ENCODE measurements at places on chromosomes 4 and X. TPM values are rescaled to one million over a fixed set of nuclear protein-coding genes. Genes with fewer than 3 reads are reported as not detected.

- H3K27ac ChIP-seq = no peak overlapping the region
- H3K27me3 ChIP-seq = no peaks in the 10 kb centered on the region
- no peaks in the 10 kb centered on the region for H3K36me3 ChIP-seq
- no peaks in the 10 kb centered on the region for H3K4me1 ChIP-seq
- no peak for DNase-seq
- H3K4me3 ChIP-seq = no peak overlapping the region
Measured at GRCh38 chr4:165369522-165369921, 9.3 kb upstream of the CPE start.

The ZBED1 gene
- polyA plus RNA-seq = 16.5 TPM

DNA sequence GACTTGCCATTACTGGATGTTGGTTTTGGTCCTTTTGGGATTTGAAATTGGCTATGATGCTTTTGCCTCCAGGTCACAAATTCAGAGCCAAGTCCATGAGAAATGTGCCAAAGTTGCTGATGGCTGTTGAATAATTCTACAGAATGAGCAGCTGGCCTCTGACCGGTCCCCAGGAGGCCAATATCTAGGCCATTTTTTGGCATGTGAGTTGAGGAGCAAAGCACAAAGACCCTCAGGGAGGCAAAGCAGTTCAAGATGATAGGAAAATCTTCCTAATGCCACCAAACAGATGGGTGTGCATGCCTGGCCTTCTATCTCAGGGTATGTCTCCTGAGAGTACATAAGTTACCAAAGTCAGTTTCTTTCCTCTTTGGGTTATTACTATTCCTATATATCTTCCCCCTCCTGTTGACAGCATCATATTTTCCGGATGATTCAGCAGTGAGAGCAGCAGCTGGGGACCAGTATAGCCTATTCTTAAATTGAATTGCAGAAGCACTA is 44.4 kb downstream of the SEL1L3 start:
- no peak for DNase-seq
- H3K4me1 ChIP-seq = no peaks in the 10 kb centered on the region
- H3K4me3 ChIP-seq = no peak overlapping the region

DNA sequence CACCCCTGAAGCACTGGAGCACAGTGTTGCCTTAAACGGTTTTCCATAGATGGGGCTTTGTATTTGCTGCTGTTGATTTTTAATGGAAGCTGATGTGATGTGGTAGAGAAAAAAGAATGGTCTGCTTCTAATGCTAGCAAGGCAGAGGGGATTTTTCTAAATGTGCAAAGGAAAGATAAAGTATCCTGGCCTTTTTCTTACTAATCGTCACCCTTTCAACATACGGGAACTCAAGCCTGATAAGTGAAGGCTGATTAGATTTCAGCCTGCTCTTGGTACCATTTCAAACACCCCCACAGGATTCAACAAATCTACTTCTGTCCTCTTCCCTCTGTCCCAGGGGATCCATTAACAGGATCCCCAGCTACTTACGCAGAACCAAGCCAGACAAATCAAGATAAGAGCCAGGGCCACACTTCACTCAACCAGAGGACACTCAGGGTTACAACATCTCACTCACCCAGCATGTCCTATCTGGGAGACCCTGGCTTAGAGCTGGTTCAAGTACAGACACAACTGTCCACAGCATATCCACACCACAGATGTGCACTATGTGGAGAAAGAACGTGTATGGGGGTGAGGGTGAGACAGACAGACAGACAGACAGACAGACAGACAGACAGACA is 180.0 kb downstream of the SH3KBP1 start:
- DNase-seq = no peak
- no peaks in the 10 kb centered on the region for H3K27me3 ChIP-seq
- H3K36me3 ChIP-seq = no peaks in the 10 kb centered on the region

DNA sequence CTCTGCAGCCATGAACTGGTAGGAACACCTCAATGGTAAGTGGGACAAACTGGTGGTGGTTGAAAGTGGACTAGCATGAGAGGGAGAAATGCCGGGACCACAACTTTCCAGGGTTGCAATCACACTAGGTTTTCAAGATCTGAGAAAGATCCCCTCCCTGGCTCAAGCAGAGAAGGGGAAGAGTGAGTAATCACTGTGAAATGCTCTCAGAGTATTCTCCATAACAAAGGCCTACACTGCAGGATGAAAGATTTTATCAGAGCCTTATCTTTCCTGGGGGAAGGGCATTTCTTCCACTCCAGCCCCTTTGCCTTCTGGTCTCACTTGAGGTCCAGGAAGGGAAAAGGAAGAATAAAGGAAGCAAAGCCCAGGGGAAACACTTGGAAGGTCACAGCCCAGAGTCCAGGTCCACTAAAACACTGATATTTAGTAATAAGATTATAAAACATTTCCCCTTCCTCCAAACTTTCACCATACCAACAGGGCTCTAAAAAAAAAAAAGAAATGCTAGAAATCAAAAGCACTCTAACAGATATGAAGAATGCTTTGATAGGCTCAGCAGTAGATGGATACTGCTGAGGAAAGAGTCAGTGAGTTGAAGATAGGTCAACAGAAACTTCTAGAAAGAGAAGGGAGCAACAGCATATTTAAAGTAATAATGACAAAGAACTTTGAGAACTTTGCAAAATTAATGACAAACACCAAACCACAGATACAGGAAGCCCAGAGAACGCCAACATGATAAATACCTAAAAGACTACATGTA is 95.9 kb downstream of the WDFY3 start:
- no peak overlapping the region for H3K4me3 ChIP-seq
- peak; percentile 15 for DNase-seq
- H3K36me3 ChIP-seq = no peaks in the 10 kb centered on the region

DNA sequence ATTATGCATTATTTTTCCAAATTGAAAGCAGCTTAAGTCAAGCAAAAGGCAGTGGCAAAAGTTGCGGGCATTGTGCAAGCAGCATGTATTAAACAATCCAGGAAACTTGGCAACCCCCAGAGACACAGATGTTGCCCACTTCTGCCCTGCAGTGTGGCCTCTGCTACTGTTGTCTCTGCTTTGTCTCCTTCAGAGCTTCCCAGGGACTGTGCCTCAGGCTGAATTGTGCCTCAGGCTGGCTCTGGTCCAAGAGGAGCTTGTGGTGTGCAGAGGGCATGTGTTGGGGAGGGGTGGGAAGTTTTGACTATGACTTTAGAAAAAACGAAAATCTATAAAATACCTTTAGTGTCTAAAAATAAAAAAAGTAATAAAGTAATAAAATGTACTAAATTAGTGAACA is 201.4 kb downstream of the CCSER1 start:
- H3K4me1 ChIP-seq = no peaks in the 10 kb centered on the region
- no peak overlapping the region for H3K4me3 ChIP-seq
- H3K27me3 ChIP-seq = no peaks in the 10 kb centered on the region
- H3K36me3 ChIP-seq = no peaks in the 10 kb centered on the region

GRCh38 chrX:67353651-67354370 is 190.0 kb upstream of the AR start:
- DNase-seq = no peak
- no peak overlapping the region for H3K27ac ChIP-seq
- no peaks in the 10 kb centered on the region for H3K27me3 ChIP-seq
- H3K4me1 ChIP-seq = no peaks in the 10 kb centered on the region
- H3K36me3 ChIP-seq = no peaks in the 10 kb centered on the region
- H3K4me3 ChIP-seq = no peak overlapping the region

The DMP1 gene
- not detected for polyA plus RNA-seq

- no peak for DNase-seq
- no peaks in the 10 kb centered on the region for H3K36me3 ChIP-seq
Measured at GRCh38 chrX:70092247-70092646, 30.0 kb downstream of the OTUD6A start.

GRCh38 chrX:150035531-150035930 is 97.2 kb upstream of the EOLA2 start:
- no peak overlapping the region for H3K4me3 ChIP-seq
- no peaks in the 10 kb centered on the region for H3K4me1 ChIP-seq
- no peak for DNase-seq
- no peaks in the 10 kb centered on the region for H3K27me3 ChIP-seq
- H3K27ac ChIP-seq = no peak overlapping the region

The SRP72 gene
- 124 TPM for polyA plus RNA-seq

DNA sequence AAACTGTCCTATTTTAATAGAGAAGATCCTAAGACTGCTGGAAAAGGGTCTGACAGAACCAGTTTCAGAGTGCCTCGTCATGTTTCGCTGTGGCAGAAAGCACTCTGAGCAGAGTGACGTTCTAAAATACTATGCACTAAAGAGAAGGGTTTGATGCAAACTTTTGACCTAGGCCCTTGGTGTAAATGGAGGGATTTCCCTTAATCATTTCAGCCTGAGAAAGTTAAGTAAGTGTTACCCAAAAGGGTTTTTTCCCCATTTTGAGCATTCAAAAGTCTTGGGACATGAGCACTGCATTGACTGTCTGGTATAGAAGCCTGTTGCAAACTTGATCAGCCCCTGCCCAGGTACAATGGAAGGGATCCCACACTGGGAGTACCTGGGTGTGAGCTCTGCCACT is 157.5 kb upstream of the ATOH1 start:
- DNase-seq = no peak
- no peaks in the 10 kb centered on the region for H3K36me3 ChIP-seq
- H3K27me3 ChIP-seq = no peaks in the 10 kb centered on the region

- no peak for DNase-seq
- H3K4me1 ChIP-seq = peaks cover 2% of the 10 kb centered on the region
- H3K4me3 ChIP-seq = no peak overlapping the region
- H3K36me3 ChIP-seq = no peaks in the 10 kb centered on the region
- no peak overlapping the region for H3K27ac ChIP-seq
- H3K27me3 ChIP-seq = peaks cover 21% of the 10 kb centered on the region
Measured at GRCh38 chr4:13521047-13521446, 23.3 kb downstream of the NKX3-2 start.

The UGT2A1 gene
- not detected for polyA plus RNA-seq

- H3K4me3 ChIP-seq = no peak overlapping the region
- peaks cover 5% of the 10 kb centered on the region for H3K4me1 ChIP-seq
- no peak overlapping the region for H3K27ac ChIP-seq
Measured at GRCh38 chr4:3836756-3837601, 70.8 kb downstream of the ADRA2C start.

The AVPR2 gene
- not detected for polyA plus RNA-seq

The TMEM255A gene
- polyA plus RNA-seq = not detected

The SYTL4 gene
- polyA plus RNA-seq = 0.72 TPM

The PWWP3B gene
- polyA plus RNA-seq = not detected

DNA sequence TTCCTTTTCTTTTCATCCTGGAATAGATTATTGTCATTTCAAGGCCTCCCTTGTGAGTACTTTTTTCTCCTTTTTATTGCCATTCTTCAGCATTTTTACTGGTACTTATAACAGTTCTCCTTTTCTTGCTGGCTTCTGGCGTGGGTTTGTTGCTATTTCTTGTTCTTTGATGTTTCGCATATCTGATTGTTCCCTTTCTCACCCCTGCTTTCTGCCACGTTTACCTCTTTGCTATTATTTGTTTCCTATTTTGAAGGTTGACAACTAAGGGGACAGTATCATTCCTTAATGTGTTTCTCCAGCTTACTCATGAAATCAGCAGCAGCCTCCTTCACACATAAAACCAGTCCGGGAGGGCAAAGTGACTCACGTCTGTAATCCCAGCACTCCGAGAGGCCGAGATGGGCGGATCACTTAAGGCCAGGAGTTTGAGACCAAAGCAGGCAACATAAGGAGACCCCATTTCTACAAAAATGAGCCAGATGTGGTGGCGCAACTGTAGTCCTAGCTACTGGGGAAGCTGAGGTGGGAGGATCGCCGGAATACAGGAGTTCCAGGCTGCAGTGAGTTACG is 72.6 kb downstream of the DMD start:
- H3K27me3 ChIP-seq = no peaks in the 10 kb centered on the region
- H3K36me3 ChIP-seq = no peaks in the 10 kb centered on the region
- no peak overlapping the region for H3K27ac ChIP-seq
- DNase-seq = no peak
- H3K4me1 ChIP-seq = no peaks in the 10 kb centered on the region

The STK32B gene
- polyA plus RNA-seq = 0.05 TPM

GRCh38 chr4:92600638-92601037 is 296.9 kb downstream of the GRID2 start:
- no peak overlapping the region for H3K27ac ChIP-seq
- no peak for DNase-seq
- H3K36me3 ChIP-seq = no peaks in the 10 kb centered on the region

GRCh38 chrX:70032792-70033191 is 16.9 kb downstream of the AWAT2 start:
- H3K27ac ChIP-seq = no peak overlapping the region
- no peaks in the 10 kb centered on the region for H3K4me1 ChIP-seq
- H3K27me3 ChIP-seq = no peaks in the 10 kb centered on the region
- no peak for DNase-seq
- H3K4me3 ChIP-seq = no peak overlapping the region

The FAM149A gene
- polyA plus RNA-seq = not detected

DNA sequence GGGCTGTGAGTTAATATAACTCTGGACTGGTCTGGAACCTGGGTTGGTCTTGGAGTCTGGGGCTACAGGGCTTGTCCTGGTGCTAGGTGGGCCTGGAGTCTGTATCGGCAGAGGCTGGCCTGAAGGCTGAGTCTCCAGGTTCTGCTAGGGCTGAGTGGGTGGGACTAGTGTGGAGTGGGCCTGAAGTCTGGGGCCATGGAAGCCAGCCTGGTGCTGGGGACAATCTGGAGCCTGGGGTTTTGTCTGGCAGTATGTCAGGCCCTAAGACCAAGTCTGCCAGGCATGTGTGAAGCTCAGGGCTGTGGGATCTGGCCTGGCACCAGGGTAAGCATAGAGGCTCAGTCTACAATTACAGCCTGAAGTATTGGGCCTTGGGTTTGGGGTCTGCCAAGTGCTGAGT is 742.6 kb upstream of the GRIA3 start:
- no peaks in the 10 kb centered on the region for H3K36me3 ChIP-seq
- no peak overlapping the region for H3K4me3 ChIP-seq
- no peaks in the 10 kb centered on the region for H3K27me3 ChIP-seq
- H3K4me1 ChIP-seq = no peaks in the 10 kb centered on the region
- DNase-seq = no peak

GRCh38 chr4:18981234-18981615 is 959.7 kb upstream of the LCORL start:
- no peaks in the 10 kb centered on the region for H3K27me3 ChIP-seq
- no peaks in the 10 kb centered on the region for H3K36me3 ChIP-seq
- no peak overlapping the region for H3K4me3 ChIP-seq

DNA sequence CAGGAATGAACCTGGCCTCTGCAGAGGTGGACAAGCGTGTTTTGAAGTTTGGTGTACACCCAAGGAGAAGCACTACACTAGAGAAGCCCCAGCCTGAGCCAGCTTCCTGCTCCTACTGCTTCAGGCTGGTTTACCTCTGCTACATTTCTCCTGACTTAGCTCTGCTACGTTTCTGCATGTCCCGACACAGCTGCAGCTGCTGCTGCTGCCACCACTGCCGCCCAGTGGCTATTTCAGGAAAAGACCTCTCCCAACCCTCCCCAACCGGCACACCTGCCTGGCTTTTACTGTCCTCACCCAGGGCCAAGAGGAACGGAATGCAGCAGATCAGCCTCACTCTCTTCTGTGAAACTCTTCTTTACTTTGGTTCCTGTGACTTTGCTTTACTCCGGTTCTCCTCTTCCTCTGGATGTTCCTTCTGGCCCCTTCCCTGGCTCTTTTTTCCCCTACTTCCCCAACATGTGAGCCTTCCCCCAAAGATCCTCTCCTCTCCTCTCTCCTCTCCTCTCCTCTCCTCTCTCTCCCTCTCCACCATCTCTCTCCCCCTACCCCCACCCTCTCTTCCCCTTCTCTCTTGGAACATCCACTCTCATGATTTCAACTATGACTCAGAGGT is 3.1 kb upstream of the P2RY4 start:
- peak; percentile 60 for DNase-seq
- no peaks in the 10 kb centered on the region for H3K36me3 ChIP-seq
- no peak overlapping the region for H3K4me3 ChIP-seq

The GIMD1 gene
- polyA plus RNA-seq = not detected

Measured in K562 (cell line).